ENCODE measurements at places on chromosomes 3 and 15.

- no peak for DNase-seq
Measured at GRCh38 chr3:171258316-171258715, 201.9 kb downstream of the TNIK start.

DNA sequence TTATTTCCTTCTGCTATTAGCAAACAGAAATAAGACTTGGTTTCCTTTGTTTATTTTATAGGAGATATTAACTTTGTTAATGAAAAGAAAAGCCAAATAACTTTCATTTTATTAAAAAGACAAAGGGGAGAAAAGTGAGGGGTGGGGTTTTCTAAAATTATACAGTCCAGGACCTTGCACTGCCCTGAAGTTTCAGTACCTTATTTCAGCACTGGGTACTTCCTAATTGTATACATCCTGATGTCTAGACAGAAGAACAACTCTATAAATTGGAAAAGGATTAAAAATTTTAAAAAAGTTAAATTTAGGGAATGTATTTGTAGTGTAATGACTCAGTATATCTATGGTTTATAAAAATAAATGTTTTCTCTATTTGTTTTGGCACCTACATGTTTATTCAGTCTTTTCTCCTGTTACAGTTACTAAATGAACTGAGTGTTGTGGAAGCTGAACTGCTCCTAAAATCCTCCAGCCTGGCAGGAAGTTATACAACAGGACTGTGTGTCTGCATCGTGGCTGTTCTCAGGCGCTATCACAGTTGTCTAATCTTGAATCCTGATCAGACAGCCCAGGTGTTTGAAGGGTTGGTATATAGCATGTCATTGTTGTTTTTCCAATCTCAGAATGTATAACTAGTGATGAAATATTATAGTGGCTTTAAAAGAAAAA is 27.6 kb upstream of the P2RY13 start:
- peak; percentile 9 for DNase-seq

DNA sequence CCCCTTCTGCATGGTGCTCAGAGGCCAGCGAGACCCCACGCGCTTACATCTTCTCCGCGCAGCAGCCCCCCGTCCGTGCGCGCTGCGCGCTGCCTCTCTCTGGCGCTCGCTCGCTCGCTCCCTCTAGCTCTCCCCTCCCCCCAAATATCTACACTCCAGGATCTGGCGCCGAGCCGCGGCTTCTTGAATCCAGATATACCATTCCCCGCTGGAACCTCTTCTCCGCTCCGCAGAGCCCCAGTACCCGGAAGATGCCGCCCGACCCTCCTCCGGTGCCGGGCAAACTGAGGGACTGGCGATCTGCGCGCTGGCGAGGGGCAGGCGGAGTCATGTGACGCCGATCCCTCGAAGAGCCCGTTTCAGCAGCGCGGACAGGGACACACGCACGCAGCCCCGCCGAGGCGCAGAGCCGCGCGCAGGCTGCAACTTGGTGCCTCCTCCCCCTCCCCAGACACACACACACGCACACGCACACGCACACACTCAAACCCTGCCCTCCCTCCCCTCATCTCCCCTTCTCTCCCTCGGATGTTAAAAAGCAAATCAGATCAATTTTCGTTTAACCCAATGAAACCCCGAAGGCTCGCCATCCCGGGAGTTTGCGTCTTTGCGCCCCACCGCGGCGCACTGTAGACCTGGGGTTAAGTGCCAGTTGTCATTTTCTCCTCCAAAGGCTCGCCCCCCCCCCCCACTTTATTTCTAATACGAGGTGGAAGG is at the start of gene RASGRF1:
TSS of gene RASGRF1 (minus strand) at position 294 of the 717 bp plus-strand sequence. CDS start at position 12, 282 bp downstream.
- no peak for DNase-seq

DNA sequence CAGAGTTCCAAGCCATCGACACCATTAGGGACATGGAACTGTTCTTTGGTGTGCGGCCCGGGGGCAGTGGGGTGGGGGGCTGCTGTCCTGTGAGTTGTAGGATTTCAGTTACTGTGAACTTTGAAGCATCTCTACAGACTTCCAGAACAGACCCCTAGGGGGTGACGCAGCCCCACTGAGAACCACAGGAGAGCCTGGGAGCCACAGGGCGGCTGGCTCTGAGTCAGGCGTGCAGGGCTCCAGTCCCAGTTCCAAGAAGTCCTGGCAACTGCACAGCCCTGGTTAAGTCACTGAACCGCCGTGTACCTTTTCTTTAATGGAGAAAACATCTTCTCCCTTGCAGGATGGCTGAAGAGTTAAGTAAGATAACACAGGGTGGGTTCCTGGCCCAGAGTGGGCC is 23.5 kb upstream of the LRTM1 start:
- peak; percentile 69 for DNase-seq

DNA sequence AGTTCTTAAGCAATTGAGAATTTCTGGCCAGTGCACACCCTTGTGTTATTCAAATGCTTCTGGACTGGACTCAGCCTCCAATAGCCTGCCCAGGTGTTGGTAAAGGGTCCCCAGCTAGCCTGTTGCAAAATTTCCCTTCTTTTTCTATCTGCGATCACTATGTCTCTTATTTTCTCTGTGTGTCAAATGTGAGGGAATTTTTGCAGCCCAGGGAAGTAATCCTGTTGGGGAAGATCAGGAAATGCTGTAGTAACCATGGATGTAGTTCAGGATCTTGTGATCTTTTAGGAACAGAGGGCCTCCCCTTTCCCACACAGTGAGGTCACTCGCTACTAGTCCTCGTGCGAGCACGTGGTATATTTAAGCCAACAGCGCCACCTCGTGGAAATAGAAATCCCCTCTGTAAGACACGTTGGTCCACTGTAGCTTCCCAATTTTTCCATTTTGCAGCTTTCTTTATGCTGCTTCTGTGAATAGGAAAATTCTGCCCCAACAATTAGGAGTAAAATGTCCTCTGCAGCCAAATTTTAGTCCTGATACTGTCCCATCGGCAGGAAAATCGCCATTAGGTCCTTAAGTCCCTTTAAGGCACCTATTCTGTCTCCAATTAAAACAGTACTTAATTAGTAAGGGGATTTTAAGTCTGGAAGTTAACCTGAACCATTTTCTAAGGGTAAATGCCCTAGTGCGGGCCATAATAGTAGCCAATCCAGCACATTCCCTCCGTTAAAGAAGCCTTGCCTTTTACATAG is 4.0 kb upstream of the SMCO1 start:
- peak; percentile 32 for DNase-seq

- DNase-seq: no peak
Measured at GRCh38 chr3:121735047-121735696, 14.4 kb downstream of the GOLGB1 start.

DNA sequence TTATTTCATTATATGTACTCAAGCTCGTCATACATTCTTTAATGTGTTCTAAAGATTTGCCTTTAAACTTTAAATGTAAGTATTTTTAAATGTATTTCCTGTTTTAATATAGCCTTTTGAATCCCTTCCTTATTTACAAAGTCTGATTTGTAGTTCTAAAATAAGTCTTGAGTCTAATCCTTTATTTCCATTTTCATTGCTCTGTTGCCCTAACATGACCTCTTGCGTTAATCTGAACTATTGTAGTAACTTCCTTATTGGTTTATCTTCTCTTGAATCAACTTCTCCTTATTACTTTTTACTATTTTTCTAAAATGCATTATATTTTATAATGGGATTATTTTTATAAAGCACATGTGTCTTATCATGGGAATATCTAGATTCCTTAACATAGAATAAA is 24.0 kb downstream of the KNL1 start:
- no peak for DNase-seq

GRCh38 chr3:131717493-131717892 is 214.7 kb upstream of the MRPL3 start:
- DNase-seq: no peak

- DNase-seq: no peak
Measured at GRCh38 chr3:64634417-64634816, 53.4 kb downstream of the ADAMTS9 start.

DNA sequence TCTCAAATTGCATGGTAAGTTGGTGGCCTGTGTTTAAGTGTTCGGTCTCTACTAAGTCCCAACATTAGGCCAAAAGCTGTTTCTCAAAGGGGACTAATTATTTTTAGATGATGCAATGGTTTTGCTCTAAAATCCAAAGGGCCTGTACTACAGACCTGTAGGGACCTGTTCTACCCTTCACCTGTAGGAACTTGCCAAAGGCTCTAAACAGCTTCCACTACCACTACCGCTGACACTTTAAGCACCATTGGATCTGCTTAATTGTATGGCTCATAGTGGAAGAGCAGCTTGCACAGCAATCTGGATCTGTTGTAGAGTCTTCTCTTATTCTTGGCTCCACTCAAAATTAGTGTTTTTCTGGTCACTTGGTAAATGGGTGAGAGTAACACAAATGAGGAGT is 346.8 kb downstream of the EPHA6 start:
- DNase-seq: no peak

DNA sequence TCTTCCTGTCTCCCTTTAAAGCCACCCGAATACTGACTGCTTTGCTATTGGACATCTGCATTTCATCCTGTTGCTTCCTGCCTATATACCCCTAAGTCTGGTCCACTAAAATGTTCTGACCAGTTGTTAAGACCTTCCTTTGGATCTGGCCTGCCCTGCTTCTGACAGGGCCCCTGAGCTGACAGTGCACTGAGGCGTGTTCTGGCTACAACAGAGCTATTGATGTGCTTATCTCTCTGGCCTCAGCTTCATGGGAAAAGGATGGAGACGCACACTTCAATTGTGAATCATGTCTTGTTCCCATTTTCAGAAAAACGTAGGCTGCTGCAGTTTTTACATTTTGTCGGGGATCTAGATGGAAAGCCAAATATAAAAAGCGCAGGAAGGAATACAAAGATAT is 7.1 kb upstream of the P3H2 start:
- no peak for DNase-seq

DNA sequence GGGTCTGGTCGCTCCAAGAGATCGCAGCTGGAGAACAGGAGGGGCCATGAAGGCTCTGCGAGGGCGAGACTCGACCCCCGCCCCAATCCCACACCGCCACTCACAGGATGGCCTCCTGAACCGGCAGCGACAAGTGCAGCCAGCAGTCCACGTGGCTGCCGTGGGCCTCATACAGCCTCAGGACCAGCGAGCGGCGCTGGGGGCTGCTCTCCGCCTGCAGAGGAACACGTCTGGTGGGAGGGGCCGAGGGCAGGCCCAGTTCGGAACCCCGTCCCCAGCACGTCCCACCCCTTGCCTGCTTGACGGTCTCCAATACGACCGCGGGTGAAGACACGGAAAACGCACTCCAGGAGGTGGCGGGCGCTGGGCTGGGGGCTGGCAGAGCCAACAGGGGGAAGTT is 9.2 kb downstream of the NEIL1 start:
- DNase-seq: no peak

GRCh38 chr3:123667784-123668183 is 82.9 kb upstream of the HACD2 start:
- no peak for DNase-seq

- DNase-seq: no peak
Measured at GRCh38 chr15:69663441-69663840, 210.8 kb downstream of the RPLP1 start.

DNA sequence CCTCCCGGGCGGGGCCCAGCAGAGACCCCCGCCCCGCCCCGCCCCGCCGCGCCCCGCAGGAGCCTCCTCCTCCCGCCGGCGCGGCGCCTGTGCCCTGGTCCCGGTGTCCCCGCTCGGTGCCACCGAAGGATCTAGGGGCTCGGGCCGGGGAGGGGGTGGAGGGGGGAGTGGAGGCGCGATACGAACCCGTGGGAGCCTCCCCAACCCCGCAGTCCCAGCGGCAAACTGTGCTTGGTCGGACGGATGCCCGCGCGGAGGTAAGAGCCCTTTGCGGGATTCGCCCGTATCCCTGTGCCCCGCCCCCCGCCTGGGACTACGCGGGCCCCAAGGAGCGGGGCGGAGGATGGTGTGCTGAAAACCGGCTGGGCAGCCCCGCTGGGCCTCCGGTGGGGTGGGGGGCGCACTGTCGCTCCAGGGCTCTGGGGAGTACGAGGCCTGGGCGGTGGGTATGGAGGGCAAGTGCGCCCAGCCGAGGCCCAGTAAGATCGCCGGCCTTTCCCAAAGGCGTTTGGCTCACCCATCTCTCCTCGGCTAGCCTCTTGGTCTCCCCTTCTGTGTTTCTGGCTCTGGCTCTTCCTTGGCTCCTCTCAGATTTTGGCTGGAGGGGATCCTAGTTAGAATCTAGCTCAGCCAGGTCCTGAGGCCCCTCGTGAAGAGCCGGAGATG is 65.6 kb upstream of the POLG start:
- no peak for DNase-seq

DNA sequence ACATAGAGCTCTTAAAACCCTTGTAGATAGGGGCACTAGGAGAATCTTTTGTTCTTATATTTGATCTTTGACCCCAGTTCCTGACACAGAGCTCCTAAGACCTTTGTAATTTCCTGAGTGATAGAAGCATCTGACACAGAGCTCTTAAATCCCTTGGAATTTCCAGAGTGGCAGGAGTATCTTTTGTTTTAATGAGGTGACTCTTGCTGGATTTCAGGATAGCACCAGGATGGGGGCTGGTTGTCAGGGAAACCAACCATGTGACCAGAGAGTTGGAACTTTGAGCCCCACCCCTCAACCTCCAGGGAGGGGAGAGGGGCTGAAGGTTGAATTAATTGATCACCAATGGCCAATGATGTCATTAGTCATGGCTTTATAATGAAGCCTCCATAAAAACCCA is 47.6 kb upstream of the ST8SIA2 start:
- DNase-seq: no peak

DNA sequence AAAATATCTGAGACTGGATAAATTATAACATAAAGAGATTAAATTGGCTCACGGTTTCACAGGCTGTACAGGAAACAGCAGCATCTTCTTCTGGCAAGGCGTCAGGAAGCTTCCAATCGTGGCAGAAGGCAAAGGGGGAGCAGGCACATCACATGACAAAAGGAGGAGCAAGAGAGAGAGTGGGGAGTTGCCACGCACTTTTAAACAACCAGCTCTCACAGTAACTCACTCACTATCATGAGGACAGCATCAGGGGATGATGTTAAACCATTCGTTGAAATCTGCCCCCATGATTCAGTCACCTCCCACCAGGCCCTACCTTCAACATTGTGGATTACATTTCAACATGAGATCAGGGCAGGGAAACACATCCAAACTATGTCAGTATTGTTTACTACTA is 114.5 kb upstream of the SPATA16 start:
- no peak for DNase-seq

- no peak for DNase-seq
Measured at GRCh38 chr15:87374339-87374738, 882.2 kb downstream of the NTRK3 start.

GRCh38 chr3:104286645-104287044 is 1080.1 kb upstream of the ALCAM start:
- no peak for DNase-seq

DNA sequence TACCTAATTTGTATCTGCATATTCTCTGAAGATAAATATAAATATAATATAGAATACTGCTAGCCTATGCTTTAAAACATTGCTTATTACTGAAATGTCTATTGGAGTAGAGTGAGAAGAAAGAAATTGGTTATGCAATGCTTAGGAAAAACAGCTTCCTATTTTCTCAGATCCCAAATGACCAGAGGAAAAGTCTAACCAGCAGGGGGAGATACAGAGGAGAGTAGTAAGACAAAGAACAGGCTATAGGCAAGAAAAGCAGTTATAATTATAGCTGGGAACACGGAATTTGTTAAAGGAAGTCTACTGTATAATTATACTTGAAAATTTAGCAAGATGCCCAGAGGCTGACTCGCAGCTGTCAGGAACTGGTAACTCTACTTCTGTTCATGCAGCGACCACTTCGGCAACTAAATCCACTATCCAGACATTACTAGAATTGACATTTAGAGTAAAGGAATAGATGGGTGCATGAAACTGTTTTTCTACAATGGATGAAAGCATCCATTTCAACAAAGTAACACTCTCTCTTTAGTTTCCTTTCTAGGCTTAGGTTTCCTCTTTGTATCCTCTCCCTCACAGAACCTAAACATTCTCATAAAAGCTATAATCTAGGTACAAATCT is 97.2 kb downstream of the TBC1D5 start:
- no peak for DNase-seq

GRCh38 chr15:54273928-54274327 is 295.7 kb downstream of the UNC13C start:
- DNase-seq: no peak

Data from smooth muscle cell of the brain vasculature (primary cell).